Ovary (tissue), 10 donors: ENCODE measurements at places on chromosomes 5 and 9. TPM values are rescaled to one million over a fixed set of nuclear protein-coding genes. Genes with fewer than 3 reads are reported as not detected.

DNA sequence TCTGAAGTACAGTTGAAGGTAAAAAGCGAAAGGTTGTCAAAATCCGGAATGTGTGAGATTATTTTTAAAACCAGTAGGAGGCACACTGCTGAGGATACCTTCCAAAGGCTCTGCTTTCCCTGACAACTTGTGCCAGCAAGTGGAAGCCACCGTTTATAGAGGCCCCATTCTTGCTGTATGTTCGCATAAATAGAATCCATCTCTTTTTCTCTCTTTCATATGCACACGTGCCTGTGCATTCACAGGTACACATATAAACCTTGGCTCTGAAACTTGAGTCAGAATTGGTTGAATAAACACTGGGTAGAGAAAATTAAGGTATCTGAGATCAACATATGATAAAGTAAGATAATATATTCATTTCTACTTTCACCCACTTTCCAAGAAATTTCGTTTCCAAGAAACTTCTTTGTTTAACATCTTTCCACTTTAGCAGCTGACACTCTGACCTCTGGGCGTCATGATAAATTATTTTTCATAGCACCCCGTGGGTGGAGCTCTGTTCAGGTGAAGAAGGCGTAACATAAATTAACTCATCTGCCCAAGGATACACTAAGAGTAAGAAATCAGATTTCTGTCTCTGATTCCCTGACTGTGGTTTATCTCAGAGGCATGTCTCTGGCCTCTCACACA lies 63.7 kb upstream of the RICTOR start:
- H3K27ac ChIP-seq: no peak overlapping the region
- DNase-seq: no peak
- no peaks in the 10 kb centered on the region for H3K36me3 ChIP-seq
- no peaks in the 10 kb centered on the region for H3K27me3 ChIP-seq
- H3K4me1 ChIP-seq: no peaks in the 10 kb centered on the region
- H3K4me3 ChIP-seq: no peak overlapping the region

- no peak overlapping the region for H3K4me3 ChIP-seq
- no peaks in the 10 kb centered on the region for H3K36me3 ChIP-seq
- peak; percentile 89 for DNase-seq
- H3K4me1 ChIP-seq: peaks cover 44% of the 10 kb centered on the region
- no peaks in the 10 kb centered on the region for H3K27me3 ChIP-seq
- peak overlapping the region; percentile 60 for H3K27ac ChIP-seq
Observed at GRCh38 chr5:134552301-134552700, 26.8 kb downstream of the JADE2 start.

- H3K27ac ChIP-seq: no peak overlapping the region
- no peak for DNase-seq
- no peaks in the 10 kb centered on the region for H3K36me3 ChIP-seq
- no peak overlapping the region for H3K4me3 ChIP-seq
- no peaks in the 10 kb centered on the region for H3K4me1 ChIP-seq
Observed at GRCh38 chr5:36535378-36535777, 71.0 kb upstream of the SLC1A3 start.

DNA sequence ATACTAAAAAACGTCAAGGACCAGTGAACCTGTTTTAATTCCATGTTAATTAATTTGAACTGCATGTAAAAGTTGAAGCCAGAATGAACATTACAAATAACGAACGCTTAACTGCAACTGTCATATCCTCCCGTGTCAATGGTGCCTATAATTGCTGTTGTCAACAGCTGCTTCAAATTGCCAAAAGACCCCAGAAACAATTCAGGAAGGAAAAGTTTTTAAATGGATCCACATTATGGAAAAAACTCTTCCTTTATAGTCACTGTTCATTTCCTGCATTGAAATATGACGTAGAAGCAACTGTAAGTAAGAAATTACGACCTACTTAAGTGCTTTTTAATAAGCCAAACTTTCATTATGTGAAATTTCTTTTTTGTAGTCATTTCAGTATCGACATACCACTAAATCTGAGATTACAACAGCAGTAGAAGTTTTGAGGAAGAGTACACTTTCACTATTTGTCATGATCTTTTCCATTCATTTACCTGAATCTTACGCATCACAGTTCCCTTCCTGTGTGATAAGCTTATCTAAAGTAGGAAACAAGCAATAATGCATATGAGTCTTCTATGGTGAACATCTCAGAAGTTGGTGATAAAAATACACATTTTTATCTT lies 37.8 kb downstream of the MEF2C start:
- no peaks in the 10 kb centered on the region for H3K36me3 ChIP-seq
- no peak overlapping the region for H3K4me3 ChIP-seq
- no peak for DNase-seq
- no peaks in the 10 kb centered on the region for H3K27me3 ChIP-seq

The MSX2 gene
- total RNA-seq: 0.24 TPM

- DNase-seq: peak; percentile 27
- no peaks in the 10 kb centered on the region for H3K36me3 ChIP-seq
- H3K4me1 ChIP-seq: peaks cover 4% of the 10 kb centered on the region
- peak overlapping the region; percentile 42 for H3K27ac ChIP-seq
Observed at GRCh38 chr9:135960411-135961276, 529 bp downstream of the UBAC1 start.

DNA sequence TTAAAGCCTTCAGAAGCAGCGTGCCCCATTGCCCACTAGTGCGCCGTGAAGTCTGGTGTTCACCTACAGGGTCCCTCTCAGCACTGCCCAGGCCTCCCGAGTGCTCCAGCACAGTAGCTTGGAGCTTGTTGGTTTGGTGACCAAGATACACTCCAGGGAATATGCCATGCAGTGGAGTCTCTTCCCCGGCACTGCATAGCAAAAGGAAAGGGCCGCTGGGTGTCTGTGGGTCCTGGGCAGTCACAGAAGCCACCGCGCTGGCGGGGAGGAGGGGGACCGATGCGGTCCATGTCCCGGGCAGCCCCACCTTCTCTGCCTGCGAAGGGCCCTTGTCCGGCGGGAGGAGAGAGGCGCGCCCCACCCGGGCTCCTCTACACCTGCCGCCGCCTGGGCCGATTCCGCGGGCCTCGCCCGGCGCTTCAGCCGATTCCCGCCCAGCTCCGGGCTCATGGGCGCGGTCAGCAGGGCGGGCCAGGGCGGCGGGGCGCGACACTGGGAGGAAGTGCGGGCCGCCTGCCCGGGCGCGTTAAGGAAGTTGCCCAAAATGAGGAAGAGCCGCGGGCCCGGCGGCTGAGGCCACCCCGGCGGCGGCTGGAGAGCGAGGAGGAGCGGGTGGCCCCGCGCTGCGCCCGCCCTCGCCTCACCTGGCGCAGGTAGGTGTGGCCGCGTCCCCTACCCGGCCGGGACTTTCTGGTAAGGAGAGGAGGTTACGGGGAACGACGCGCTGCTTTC lies at the start of gene SYK:
TSS of gene SYK (plus strand) at position 579 of the 732 bp plus-strand sequence. CDS start 42,080 bp downstream, outside the sequence.
- no peaks in the 10 kb centered on the region for H3K36me3 ChIP-seq
- no peak for DNase-seq
- peak within 1 kb of the TSS; percentile 27 for H3K4me3 ChIP-seq
- H3K27ac ChIP-seq: no peak within 1 kb of the TSS

DNA sequence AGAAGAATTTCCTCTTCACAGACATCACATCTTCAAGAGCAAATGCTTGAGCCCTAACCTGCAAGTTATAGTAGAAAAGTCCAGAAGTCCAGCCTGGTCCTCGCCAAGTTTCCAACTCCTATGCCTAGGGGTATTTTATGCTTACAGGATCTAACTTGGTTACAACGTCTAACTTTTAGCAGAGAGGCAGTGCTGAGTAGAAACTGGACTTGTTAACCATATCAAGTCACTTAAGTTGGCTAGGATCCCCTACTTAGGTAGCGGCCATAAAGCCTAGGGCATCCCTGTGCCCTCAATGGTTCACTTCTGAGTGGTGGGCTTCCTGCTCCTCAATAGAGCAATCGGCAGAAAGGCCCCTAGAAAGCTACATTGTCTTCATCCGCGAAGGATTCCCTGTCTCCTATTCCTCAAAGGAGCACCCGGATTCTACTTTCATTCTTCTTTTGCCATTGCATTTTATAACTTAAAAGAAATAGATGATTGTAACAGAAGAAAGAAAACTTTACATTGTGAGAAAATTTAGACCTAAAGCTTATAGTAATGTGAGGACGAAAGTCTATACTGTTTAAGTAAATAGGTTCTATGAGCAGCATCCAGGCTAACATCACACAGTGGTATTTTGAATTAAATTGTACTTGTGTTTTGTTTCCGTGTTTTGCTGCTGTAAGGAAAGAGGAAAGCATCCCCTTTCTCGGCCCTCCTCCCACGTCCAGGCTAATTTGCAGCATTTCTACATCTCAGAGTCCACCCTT lies 1.3 kb upstream of the MTAP start:
- no peaks in the 10 kb centered on the region for H3K36me3 ChIP-seq
- H3K27ac ChIP-seq: peak overlapping the region; percentile 86
- H3K4me1 ChIP-seq: peaks cover 4% of the 10 kb centered on the region

DNA sequence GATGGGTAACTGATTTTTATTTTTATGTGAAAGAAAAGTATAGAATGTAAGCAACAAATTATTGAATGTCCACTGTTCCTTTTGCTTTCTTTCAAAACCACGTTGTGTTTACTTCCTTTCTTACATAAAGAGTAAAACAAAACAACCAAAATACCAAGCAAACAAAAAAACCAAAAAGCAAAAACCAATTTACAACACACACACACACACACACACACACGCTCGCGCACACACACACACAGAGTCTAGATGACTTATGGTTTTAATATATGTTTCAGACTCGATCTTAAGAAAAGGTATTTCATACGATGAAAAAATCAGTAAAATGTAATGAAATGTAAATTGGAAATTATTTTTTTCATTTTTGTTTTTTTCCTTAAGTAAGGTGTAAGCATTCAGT lies 80.3 kb downstream of the ADGRV1 start:
- no peaks in the 10 kb centered on the region for H3K36me3 ChIP-seq
- no peak overlapping the region for H3K4me3 ChIP-seq
- no peak overlapping the region for H3K27ac ChIP-seq
- DNase-seq: no peak

The FOXD4L5 gene
- 0.22 TPM for total RNA-seq
